Activated CD8-positive, alpha-beta memory T cell treated with anti-CD3 and anti-CD28 coated beads for 4 hours (primary cell): ENCODE measurements at places on chromosomes 2 and 18.

DNA sequence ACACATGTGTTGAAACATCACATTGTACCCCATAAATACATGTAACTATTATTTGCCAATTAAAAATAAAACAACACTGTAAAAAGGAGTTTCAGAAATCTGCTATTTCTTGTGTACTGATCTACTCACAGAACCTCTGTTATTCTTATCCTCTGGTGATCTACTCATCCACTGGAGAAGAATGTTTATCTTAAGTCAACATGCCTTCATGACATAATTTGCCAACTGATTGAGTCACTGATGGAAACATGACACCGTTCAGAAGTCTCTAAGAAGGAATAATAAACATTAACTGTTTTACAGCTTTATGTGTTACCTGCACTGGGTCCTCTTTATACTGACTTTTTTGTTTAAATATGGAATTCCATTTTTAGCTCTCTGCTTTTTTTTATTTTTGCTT is 555.2 kb downstream of the DCDC2C start:
- no peak for DNase-seq

DNA sequence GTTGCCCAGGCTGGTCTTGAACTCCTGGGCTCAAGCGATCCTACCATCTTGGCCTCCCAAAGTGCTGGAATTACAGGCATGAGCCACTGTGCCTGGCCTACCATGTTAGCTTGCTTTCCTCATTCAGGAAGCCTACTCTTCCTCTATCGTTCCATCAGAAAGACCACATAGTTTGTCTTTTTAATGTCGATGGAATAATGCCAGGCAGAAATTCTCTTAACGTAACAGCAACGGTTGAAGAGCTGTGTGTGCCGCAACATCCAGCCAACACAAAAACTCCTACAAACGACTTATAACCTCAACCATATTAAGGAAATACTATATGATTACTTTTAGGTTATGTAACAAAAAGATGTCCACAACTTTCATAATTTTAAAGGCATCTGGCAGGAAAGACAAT is 10.5 kb downstream of the ITGB1BP1 start:
- no peak for DNase-seq

GRCh38 chr2:51103205-51103604 is 71.3 kb upstream of the NRXN1 start:
- no peak for DNase-seq

GRCh38 chr2:14628901-14629300 is 3.6 kb upstream of the LRATD1 start:
- DNase-seq = no peak

GRCh38 chr2:40455661-40456060 is 3.8 kb upstream of the SLC8A1 start:
- no peak for DNase-seq

GRCh38 chr2:85702172-85702571 is 8.0 kb downstream of the GNLY start:
- DNase-seq = no peak

DNA sequence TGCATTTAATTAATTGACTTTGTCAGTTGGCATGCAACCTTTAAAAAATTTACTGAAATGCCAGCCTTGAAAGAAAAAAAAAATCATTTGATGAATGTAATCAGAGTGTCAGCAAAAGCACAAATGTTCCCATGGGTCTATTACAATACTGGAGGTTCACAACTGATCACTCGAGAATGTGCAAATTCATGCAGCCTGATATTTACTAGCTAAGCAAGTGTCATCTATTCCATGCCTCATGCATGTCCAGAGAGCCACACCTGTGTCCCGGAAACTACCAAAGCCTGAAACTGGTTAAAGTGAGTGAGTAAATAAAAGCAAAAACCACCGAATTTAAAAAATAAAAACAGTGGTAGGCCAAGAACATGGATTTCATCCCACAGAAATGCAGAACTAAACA is 415.3 kb upstream of the ID2 start:
- no peak for DNase-seq

- DNase-seq = no peak
These were observed 6.6 kb upstream of the OXER1 start for GRCh38 chr2:42770288-42771131.

DNA sequence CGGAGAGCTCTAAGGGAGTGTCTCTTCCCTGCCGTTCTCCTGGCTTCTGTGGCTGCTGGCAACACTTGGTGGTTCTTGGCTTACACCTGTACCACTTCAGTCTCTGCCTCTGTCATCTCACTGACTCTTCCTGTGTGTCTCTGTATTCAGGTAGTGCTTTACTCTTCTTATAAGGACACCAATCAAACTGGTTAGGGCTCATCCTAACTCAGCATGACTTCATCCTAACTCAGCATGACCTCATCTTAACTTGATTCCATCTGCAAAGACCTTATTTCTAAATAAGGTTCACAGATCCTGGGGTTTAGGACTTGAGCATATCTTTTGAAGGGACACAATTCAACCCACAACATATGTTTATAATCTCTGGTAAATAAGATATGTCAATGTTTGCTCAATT is 51.6 kb upstream of the DSEL start:
- DNase-seq = no peak
